ENCODE measurements at places on chromosomes 12 and 14.

- DNase-seq = no peak
Measured at GRCh38 chr12:23098517-23098916, 473.5 kb downstream of the ETNK1 start.

- no peak for DNase-seq
Measured at GRCh38 chr14:93720981-93721483, 67.3 kb downstream of the PRIMA1 start.

DNA sequence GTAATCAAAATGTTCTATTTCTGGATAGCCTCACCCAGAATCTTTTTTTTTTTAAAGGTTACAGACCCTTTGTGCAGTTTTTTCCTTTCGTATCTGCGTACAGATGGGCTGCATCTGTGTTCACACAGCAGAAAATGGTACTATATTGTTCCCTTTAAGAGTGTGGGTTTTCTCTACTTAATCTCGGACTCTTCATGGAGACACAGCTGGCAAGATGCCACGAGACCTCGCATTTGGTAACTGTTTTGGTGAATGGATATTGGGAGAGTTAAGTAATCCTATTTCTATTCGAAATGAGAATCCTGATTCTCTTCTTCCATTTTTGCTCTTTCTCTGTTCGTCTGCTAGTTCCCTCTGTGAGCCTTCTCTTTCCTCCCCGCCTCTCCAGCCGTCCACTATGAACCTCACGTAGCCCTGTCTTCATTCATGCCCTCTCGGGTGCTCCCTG lies 85.7 kb downstream of the SAMD4A start:
- no peak for DNase-seq

- DNase-seq = no peak
Measured at GRCh38 chr12:46124132-46124847, 133.9 kb upstream of the SCAF11 start.

GRCh38 chr14:57559576-57559975 lies 65.9 kb upstream of the CCDC198 start:
- DNase-seq = no peak

DNA sequence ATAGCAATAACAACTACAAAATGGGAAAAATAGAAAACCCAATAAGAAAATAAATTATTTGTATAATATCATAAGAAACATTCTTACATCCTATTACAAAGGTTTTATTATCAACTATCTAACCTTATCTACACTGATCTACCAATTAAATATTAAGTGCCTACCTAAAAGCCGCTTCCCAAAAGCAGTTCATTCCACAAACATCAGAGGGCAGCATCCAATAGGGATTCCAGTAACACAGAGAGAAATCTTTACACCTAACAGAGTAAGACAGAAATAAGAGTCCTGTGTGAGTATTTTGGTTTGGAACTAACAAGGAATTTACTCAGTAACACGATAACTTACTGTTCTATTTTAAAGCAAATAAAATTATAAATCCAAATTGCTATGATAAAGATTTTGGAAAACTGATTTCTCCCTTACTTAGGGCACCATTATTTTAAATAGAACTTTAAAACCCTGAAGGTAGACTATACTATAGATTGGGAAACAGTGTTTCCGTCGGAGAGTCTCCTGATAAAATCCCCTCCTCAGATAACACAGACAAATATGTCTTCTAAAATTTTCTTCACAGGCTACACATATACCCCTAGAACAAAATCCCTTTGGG lies 15.0 kb downstream of the GXYLT1 start:
- no peak for DNase-seq

DNA sequence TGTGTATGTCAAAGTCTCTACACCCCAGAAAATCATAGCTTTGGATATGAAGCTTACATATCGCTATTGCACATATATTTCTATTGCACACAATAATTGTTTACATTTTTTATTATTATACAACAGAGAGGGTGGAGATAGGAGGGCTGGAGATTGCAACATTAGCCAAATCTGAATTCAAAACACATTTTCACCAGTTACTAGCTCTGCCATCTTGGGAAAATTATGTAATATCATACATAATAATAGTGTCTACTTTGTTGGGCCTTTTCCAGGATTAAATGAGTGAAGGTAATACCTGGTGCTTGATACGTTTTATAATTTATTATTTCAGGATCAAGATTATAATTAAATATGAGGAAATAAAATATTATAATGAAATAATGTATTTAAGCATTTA lies 507.4 kb upstream of the TBX3 start:
- no peak for DNase-seq

DNA sequence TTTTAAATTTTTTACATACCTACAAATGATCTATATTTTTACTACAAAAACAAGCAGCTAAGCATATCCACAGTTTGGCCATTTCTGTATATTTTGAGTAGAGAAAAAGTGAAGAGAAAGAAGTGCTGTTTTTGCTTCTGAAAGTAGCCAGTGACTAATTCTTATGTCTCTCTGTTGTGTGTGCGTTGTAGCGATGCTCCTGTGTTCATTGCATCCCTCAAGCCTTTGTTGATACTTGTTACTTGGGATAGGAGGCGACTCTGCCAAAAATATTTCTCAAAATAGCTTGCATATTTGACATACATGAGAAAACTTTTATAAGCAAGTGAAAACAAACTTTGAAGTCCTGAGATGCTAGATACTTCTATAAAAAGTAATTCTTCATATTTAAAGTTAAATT lies 714.1 kb downstream of the FSCB start:
- no peak for DNase-seq

DNA sequence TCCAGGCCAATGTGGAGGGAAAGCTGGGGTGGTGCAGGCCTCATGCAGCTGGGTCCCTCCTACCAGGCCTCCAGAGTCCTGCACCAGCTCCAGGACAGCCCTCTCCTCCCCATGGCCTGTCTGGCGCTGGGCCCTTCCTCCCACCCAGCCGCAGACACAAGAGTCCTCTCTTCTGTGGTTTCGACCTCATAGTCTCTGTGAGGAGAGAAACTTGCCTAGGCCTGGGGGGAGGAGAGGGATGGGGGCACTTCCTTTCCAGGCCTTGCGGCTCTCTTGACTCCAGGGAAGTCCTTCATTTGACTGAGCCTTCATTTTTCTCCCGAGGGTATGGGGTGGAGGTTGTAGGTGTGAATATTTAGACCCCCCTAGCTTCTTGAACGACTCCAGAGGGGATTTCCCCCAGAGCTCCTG lies 2.3 kb downstream of the MMP14 start:
- no peak for DNase-seq

GRCh38 chr12:85588221-85588620 lies 248.0 kb downstream of the RASSF9 start:
- DNase-seq = no peak

DNA sequence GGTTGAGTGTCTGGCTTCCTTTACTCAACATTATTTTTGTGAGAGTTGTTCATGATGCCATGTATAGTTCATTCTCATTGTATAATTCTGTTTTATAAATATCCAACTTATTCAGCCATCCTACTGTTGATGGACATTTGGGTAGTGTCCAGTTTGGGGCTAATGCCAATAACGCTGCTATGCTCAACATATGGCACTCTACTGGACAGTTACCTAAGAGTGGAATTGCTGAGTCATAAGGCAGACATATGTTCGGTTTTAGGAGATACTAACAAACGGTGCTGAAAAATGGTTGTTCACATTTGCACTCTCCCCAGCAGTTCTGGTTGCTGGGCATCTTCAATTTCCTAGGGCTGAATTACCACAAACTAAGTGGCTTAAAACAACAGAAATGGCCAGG lies 28.7 kb upstream of the P2RX4 start:
- no peak for DNase-seq

- no peak for DNase-seq
Measured at GRCh38 chr12:7512553-7512952, 9.0 kb upstream of the CD163 start.

DNA sequence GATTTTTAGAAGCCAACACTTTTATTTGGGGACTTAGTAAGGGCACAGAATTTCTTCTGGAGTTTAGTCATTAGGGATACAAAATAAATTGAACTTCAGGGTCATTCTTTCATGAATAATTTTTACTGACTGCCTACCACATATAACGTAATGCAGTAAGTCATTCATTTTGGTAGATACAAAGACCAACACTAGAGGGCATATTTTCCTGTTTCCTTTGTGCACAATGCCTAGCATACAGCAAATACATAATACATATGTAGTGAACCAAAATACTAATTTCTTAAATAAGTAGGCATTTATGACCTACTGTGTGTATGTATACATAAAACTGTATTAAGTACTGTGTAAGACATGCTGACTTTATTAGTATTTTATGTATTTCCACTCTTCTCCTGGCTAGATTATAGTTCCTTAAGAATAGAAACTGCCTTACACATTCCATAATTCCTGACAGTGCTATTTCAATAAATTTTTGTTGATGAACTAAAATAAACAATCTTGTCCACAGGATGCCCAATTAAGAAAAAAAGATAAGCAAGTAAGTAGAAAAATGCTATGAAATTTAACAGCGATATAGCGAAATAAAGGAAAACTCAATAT lies 47.9 kb downstream of the PPP1R12A start:
- DNase-seq = no peak

DNA sequence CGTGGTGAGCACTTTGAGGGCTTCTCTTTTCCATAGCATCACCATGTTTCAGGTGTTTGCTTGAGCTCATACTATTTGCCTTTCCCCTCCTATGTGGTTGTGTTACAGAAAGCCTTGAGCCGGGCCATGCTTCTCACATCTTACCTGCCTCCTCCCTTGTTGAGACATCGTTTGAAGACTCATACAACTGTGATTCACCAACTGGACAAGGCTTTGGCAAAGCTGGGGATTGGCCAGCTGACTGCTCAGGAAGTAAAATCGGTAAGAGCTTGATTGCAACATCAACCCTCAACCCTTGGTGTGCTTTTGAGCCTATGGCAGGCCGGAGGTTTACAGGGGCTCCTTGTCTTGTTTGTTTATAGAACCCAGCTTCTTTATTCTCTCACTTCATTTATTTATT lies 8.1 kb downstream of the LETMD1 start:
- DNase-seq = no peak

- no peak for DNase-seq
Measured at GRCh38 chr12:48034835-48035805, 30.8 kb upstream of the COL2A1 start.

- DNase-seq = no peak
Measured at GRCh38 chr12:53120685-53121525, 17.6 kb downstream of the SOAT2 start.

- DNase-seq = no peak
Measured at GRCh38 chr12:53061404-53062010, 11.6 kb downstream of the TNS2 start.

GRCh38 chr12:5467931-5468330 lies 36.0 kb downstream of the NTF3 start:
- DNase-seq = no peak

DNA sequence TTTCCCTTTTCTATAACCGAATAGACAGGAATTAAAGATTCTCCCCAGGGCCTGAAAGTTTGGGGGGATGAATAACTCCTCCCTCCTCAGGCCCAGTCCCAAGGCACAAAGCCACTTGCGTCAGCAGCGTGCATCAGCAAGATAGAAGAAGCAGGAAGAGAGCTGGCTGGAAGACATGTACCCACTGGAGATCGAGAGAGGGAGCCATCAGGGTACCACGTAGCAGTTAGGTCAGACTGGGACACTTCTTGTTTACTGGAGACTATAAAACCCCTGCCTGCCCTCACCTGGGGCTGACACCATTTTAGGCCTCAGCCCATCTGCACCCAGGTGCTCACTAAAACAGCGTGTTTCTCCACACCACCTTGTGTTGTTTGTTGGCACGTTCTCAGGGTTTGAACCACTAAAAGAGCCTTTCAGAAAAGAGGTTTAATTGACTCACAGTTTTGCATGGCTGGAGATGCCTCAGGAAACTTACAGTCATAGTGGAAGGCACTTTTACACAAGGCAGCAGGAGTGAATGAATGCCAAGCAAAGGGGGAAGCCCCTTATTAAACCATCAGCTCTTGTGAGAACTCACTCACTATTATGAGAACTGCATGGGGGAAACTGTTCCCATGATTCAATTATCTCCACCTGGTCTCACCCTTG lies 93.2 kb downstream of the TMTC3 start:
- no peak for DNase-seq

- no peak for DNase-seq
Measured at GRCh38 chr14:49972823-49973222, 79.9 kb downstream of the ARF6 start.

DNA sequence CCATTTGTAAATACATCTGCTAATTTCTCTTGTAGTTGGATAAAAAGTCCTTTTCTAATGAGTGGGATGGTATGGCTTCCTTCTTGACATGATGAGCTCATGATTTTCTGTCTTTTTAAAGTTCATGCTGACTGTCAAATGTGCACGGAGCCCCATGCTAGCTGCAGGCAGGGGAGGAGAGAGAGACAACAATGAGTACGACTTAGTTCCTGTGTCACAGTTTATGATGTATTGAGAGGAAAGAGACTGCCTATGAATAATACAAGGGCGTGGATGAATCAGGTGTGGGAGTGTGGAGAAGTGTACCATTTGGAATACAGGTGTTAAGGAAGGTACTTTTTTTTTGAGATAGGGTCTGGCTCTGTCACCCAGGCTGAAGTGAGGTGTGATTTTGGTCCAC lies 10.7 kb upstream of the TBC1D30 start:
- DNase-seq = no peak

GRCh38 chr12:78290606-78291345 lies 460.1 kb downstream of the NAV3 start:
- no peak for DNase-seq

- no peak for DNase-seq
Measured at GRCh38 chr14:94559638-94560290, 1.5 kb upstream of the SERPINA4 start.

GRCh38 chr14:105525326-105525725 lies 1.1 kb upstream of the TMEM121 start:
- no peak for DNase-seq

GRCh38 chr12:77571768-77572167 lies 258.9 kb upstream of the NAV3 start:
- DNase-seq = no peak

DNA sequence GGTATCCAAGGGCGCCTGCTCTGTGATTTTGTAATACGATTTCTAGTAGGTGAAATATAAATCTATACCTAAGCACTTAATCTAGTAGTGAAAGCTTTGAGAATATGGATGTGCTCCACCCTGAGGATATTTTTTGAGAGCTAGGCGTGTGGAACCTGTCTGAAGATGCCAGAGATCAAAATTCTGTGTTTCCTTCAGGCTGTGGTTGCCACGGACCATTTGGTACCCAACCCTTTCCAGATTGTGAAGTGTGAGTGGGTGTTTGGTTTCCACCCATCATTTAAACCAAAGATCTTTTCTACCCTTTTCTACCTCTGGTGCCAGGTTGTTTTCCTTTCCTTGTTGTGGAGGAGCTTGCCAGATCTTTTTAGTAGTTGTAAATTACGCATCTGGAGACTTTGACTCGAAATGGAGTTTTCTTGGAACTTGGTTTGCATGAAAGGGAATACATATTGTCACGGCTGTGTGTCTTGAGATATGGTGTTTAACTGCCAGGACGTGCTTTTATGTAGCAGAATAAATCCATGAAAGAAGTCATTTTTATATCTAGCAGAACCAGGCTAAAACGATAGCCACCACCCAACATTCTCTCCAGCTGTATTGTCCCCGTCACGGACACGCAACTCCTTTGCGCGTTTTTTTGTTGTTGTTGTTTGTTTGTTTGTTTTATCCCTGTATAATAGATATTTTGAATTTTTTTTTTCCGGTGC lies 2.2 kb downstream of the LRFN5 start:
- no peak for DNase-seq

Measured in stimulated activated CD8-positive, alpha-beta memory T cell treated with anti-CD3 and anti-CD28 coated beads, Interleukin-15, amount 100 ng/mL, for 1 hour (primary cell).